ENCODE measurements at places on chromosomes 12 and 14.

DNA sequence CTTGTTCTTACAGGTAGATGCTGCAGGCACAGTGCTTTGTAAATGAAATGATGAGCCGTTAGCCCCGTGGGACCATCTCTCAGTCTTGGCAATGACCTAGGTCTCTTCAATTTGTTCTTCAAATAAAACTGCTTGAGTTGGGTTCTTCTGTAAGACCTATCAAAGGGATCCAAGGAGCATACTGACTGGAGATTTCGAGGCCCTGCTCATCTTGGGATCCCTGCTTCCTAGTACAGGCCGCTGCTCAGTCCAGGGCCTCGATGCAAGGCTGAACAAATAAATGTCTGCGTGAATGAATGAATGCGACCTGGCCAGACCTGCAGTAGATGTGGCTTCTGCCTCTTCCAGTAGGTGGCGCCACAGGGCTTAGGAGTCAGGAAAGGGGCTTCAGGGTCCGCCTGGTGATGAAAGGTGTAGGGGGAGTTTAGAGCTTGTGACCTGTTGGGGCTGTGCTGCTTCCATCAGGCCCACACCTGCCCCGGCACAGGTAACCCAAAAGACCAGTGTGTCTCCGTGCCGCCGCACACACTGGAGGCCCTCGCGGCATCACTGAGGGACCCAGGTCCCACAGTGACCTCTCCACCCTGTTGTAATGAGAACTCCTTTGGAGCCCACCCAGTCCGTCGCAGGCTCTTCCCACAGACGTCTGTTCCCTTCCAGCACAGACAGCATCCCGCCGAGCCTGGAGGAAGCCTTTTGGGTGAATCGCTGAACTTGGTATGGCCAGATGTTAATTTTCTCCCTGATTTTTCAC is 4.4 kb downstream of the CACNA1C start:
- peak; percentile 54 for DNase-seq

DNA sequence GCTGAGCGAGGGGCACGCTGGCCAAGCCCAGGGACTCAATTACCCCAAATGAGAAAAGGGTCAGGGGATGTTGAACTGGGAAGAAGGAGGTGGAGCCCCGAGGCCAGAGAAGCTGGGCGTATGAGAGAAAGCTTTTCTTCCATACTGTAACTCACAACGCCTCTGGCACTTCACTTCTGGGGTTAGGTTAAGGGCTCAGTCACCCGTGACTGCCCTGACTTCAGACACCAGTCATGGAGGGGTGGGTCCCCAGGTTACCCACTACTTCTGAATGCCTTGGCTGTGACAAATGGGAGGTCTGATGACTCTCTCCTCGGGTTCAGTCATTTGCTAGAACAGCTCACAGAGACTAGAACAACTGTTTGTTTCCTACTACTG is 5.5 kb upstream of the GPR132 start:
- DNase-seq: no peak

- DNase-seq: no peak
Observed at GRCh38 chr12:18239526-18239925, 21.8 kb upstream of the PIK3C2G start.

DNA sequence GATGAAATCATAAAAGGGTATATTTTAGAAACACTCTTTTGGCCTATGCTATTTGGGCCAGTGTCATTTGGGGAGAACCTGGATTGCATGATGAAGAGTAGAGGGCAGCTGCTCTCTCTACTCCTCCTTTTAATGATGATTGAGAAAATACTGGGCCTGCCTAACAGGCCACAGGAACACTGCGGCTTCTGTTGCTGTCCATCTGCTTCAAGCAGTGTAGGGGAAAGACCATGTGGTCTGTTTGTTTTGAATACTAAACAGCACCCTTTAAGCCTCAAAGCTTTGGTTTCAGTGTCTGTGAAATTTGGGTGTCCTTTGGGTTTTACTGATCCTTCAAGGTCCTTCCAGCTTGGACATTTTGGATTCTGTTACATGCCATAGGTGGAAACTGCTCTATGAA is 78.0 kb downstream of the TTC6 start:
- no peak for DNase-seq

- DNase-seq: no peak
Observed at GRCh38 chr12:48165089-48165981, 8.0 kb upstream of the ASB8 start.

GRCh38 chr12:7092229-7092985 is at the start of gene C1R:
Gene C1R (minus strand): TSS chr12:7092445. CDS start chr12:7092388, 57 bp downstream.
- peak; percentile 43 for DNase-seq

GRCh38 chr14:22533739-22534359 is 55.2 kb downstream of the DAD1 start:
- no peak for DNase-seq

- no peak for DNase-seq
Observed at GRCh38 chr12:127542931-127543330, 724.0 kb upstream of the TMEM132C start.

GRCh38 chr12:125454786-125455480 is 389.7 kb downstream of the AACS start:
- no peak for DNase-seq

DNA sequence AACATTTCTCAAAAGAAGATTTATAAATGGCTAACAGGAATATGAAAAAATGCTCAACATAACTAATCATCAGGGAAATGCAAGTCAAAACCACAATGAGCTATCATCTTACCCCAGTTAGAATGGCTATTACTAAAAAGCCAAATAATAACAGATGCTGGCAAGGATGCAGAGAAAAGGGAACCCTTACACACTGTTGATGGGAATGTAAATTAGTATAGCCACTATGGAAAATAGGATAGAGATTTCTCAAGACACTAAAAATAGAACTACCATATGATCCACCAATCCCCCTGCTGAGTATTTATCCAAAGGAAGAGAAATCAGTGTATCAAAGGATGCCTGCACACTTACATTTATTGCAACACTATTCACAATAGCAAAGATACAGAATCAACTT is 58.3 kb downstream of the GUCY2C start:
- DNase-seq: no peak

- no peak for DNase-seq
Observed at GRCh38 chr12:116248433-116248832, 29.1 kb downstream of the MED13L start.

- DNase-seq: no peak
Observed at GRCh38 chr12:113370923-113371682, 12.7 kb downstream of the PLBD2 start.

All from D721Med (cell line).